Daoy (cell line): ENCODE measurements at places on chromosomes 2 and 18. TPM values are rescaled to one million over a fixed set of nuclear protein-coding genes. Genes with fewer than 3 reads are reported as not detected.

The C2orf15 gene
- 0.11 TPM in 1 of 2 replicates, not detected in the other for total RNA-seq

The FSHR gene
- not detected in 2 replicates for total RNA-seq

The IDH1 gene
- 48.1 and 51.1 TPM in 2 replicates for total RNA-seq

The RAD51AP2 gene
- not detected in 2 replicates for total RNA-seq

The SCRN3 gene
- 20.3 and 22.6 TPM in 2 replicates for total RNA-seq

The FBXO15 gene
- total RNA-seq = 0.63 and 0.91 TPM in 2 replicates

- DNase-seq = peak; percentile 88
These were observed 110.8 kb downstream of the FMNL2 start for GRCh38 chr2:152445791-152446201.

DNA sequence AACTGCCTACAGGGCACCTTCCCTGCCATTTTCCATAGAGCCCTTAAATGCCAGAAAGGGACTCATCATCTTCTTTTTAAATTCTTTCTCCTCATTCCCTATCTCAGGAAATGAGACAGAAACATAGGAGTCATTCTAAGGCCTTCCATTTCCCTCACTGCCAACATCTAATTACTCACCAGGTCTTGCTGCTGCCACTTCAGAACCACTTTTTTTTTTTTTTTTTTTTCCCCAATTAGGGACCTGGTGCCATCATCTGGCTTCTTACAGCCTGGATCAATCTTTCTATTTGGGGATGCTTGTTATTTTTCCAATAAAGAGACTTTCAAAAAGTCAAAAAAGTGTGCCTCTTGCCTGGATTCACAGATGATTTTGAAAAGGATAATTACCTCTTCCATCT is 373.4 kb downstream of the LPIN1 start:
- peak; percentile 68 for DNase-seq

- no peak for DNase-seq
These were observed 6.2 kb downstream of the FAM210A start for GRCh38 chr18:13720123-13720522.

GRCh38 chr2:218708086-218708485 is 2.5 kb upstream of the TTLL4 start:
- DNase-seq = no peak

DNA sequence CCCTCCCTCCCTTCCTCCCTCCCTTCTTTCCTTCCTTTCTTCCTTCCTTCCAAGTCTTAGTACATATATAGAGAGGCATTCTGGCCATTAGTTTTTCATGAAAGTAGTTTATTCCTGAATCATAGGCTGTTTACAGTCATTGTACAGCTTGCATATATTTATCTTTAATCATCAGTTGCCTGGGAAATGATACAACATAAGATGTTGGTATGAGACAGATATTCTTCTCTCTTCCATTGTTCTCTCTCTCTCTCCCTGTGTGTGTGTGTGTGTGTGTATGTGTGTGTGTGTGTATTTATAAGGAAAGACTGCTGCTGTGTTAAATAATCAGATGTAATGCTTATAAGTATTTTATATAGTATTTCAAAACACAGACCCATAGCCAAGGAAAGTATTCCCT is 289.8 kb upstream of the UBE2E3 start:
- DNase-seq = no peak

DNA sequence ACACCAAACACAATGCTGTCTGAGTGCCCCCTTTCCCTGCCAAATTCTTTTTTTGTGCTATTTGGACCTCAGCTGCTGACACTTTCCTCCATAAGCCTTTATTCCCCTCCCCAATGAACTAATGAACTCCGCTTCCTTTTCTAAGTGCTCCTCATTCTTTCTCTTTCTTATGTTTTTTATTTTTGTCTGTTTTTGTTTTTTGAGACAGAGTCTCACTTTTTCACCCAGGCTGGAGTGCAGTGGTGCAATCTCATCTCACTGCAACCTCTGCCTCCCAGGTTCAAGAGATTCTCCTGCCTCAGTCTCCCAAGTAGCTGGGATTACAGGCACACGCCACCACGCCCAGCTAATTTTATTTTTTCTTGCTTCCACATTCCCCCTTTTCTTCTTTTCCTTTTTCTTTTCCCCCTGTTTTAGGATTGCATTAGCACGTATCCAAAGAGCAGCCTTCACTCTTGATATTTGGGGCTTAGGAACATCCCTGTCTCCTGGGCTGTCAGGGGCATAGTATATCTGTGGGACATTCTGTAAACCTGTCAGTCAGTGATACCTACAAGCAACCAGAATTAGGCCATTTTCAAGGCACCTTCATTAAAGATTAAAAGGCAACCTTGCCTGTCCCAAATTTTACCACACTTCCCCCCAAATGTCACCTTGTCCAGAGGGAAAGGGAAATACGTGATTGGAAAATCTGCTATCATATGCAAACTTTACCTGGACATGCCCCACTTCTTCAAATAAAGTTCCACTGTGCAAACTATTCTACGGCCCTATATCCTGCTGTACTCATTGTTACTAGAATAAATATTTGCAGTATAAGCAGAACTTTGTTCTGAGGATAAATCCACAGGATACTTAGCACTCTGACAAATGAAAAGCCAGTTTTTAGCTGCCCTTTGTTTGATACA is 65.1 kb upstream of the ACSL3 start:
- DNase-seq = no peak

- DNase-seq = peak; percentile 24
These were observed 354.2 kb downstream of the FBXO15 start for GRCh38 chr18:73793386-73793785.

DNA sequence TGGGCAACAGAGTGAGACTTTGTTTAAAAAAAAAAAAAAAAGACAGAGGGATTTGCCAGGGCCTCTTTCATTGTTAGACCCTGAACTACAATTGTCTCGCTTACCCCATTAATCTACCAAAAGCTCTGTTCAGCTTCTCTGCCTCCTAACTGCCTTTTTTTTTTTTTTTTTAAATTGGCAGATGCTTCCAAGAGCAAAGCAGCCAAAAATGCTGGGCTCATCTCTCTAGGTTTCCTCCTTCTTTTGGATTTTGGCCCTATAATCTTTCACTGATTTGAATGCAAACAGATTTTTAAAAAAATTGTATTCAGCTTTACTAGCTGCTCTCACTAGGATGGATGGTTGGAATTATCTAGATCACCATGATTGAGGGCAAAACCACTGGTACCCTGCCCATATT is 33.2 kb upstream of the RAPGEF4 start:
- no peak for DNase-seq

- DNase-seq = peak; percentile 26
These were observed 845.6 kb upstream of the CNTNAP5 start for GRCh38 chr2:123179526-123179925.

GRCh38 chr18:13932285-13933025 is 17.1 kb upstream of the MC2R start:
- no peak for DNase-seq

DNA sequence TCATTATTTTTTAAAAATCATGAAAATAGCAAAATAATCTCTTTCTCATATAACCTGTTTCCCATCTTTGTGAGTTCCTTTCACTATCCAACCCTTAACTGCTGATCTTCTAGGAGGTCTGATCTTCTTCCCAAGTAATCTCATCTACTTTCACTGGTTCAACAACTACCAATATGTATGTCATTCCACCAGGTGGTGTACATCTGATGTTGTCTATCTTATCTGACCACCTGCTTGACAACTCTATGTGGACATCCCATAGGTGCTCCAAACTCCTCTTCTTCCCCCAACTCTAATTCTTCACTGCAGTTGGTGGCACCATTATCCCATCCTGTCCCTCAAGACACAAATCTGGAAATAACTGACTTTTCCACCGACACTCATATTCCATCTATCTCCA is 62.5 kb downstream of the FAM228A start:
- DNase-seq = no peak

DNA sequence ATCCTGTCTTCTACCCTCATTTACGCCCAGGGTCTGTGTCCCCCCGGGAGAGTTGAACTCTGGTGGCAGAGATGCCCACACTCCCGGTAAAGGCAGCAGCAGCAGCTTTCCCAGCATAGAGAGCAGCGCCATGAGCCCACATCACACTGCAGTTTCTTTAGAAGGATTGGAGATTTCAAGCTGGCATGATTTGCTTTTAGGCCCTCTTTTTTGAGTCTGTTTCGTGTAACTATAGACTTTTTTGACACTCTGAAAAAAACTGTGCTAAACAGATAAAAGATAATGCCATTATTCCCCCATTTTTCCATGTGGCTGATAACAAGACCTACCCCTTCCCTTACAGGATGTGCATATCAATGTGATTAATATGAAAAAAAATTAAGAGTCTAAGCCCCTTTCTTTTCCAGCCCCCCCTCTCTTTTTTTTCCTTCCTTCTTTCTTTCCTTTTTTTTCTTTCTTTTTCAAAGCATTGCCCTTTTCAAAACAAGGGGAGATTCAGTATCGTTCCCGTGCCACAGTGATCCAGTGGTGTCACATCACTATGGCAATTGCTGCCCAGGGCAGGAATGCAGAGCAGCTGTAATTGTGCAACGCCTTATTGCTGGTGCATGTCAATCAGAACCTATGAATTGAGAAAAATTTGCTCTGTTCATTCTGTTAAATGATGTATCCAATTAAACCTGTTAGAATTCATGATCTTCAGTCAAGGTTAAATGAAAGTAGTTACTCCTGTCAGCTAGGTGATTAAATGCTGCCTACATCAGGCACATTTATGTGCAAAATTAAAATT is 104.5 kb downstream of the CDCA7 start:
- DNase-seq = no peak

GRCh38 chr2:180077295-180077906 is 70.3 kb upstream of the CWC22 start:
- no peak for DNase-seq

DNA sequence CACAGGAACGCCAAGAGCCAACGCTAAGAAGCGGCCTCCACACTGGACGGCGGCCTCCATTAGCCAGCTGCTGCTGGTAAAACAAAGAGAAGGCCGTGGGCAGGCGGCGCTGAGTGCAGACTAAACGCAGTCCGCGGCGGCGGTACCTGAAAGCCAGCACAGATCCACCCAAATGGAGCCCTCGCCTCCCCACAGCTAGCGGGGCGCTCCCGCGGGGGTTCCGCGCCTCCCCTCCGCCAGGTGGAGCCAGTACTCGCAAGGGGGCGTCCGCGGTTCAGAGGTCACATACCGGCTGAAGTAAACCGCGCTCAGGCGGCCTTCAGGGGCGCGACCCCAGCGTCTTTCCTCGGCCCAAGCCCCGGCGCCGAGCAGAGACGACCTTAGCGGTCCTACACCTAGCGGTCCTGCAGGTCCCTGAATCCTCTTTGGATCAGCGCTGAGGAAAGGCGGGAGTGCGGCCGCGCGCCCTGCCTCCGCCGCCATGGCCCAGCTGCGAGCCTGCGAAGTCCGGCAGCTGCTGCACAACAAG is 293.1 kb upstream of the ERBB4 start:
- no peak for DNase-seq

- DNase-seq = no peak
These were observed 325.2 kb upstream of the RAB12 start for GRCh38 chr18:8283891-8284585.

DNA sequence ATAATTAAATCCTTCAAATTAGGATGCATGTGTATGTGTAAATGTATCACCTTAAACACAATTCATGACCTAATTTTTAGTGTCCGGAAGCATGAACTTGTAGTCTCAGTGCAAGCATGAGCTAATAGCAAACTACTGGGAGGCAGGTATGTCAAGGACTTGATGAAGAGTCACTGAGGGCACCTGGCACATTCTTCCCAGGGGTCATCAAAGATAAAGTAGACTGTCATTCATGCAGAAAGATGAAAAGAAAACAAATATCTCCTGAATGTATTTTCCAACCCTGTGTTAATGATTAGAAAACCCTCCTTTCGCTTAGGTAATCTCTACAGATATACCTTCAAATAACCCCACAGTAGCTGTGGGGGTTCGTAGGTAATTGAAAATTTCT is 234.9 kb downstream of the SOCS6 start:
- DNase-seq = no peak

- peak; percentile 33 for DNase-seq
These were observed 253.8 kb downstream of the TGIF1 start for GRCh38 chr18:3703732-3704176.

DNA sequence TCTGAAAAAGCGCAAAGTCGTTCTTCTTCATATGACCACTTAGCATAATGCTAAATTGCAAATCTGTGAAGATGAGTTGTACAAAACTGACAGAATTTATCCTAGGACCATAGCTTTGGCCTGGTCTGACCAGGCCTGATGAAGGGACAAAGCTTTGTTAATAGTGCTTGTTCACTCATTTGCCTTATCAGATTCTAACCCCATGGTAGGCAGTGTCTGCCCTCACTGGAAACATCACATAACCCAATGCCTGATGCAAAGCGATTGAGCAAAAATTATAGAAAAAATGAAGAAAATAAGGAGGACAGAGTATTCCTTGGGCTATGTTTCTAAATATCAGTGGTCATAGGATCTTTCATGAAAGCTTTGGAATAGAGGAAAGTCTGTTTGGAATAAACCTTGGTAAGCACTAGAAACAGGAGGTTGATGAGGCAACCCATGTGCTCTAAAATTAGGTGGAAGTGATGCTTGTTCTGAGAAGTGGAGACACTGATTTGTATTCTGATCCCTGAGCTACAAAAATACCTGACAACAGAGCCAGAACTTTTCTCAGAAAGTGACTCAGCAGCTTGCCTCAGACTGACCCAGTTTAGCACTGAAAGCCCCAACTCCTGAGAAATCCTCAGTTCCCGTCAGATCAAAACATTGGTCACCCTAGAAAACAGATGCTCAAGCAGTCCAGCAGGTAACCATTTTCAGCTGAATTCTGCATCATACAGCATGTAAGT is 131.4 kb upstream of the MAPRE2 start:
- DNase-seq = peak; percentile 8

DNA sequence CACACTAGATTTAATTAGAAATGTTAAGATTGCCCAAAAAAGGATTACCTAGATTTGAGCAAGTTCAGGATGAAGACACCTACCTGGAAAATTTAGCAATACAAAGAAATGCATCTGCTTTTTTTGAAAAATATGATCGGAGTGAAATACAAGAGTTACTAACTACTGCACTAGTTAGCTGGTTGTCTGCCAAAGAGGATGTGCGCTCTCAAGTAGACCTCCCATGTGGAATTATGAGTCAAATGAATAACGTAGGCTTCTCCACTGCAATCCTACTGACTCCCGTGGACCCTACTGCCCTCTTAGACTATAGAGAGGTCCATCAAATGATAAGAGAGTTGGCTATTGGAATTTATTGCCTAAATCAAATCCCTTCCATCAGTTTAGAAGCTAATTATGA is 2.0 kb downstream of the ANKAR start:
- DNase-seq = peak; percentile 21

GRCh38 chr2:134438371-134438770 is 184.5 kb downstream of the MGAT5 start:
- no peak for DNase-seq

- DNase-seq = no peak
These were observed 73.7 kb upstream of the DPP10 start for GRCh38 chr2:114368705-114369104.

GRCh38 chr2:185373229-185373628 is 365.4 kb upstream of the FSIP2 start:
- DNase-seq = no peak
